Spleen (tissue), 13 donors: ENCODE measurements at places on chromosomes 6 and 20.

DNA sequence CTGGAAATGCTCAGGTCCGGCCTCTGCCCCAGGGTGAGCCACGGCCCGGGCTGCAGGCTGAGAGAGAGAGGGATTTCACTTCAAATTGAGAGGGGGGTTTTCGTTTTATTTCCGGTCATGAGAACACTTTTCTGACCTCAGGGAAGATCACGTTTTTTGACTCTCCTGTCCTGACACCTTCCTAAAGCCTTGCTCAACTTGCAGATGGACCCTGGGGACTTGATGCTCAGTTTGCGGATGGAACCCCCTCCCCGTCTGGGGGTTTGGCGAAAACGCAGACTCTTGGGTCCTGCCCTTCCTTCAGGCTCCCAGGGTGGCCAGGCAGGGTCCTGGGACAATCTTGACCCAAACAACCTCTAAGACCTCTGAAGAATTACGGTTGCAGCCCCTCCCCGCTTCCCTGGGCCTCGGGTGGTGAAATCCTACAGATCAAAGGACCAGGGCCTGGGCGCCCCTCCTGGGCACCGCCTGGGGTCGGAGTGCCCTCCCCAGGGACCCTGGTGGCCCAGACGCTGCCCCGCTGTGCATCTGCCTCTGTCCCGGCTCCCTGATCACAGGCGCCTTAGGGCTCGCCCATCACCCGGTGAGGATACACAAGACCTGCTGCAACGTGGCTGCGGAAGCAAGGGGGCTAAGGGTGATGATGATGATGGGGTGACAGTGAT is 148.2 kb downstream of the ERMARD start:
- DNase-seq = no peak

DNA sequence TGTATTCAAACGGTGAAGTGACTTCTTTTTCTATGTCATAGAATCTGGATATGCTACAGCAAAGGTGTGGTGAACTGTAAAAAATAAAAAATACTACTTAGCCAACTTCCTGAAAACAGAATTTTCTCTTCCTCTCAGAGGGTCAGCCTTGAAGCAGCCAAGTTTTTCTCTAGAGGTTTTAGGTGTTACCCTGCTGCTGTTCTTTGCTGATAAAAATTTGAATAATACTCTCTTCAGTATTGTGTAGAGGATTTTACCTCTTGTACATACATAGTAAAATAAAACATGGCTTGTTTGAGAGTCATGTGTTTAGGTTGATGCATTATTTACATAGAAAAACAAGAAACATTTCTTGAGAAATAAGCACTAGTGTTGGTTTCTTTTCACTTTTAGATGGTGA is 458.4 kb downstream of the TBC1D32 start:
- DNase-seq = no peak

GRCh38 chr6:93644611-93645010 is 225.3 kb upstream of the EPHA7 start:
- no peak for DNase-seq

DNA sequence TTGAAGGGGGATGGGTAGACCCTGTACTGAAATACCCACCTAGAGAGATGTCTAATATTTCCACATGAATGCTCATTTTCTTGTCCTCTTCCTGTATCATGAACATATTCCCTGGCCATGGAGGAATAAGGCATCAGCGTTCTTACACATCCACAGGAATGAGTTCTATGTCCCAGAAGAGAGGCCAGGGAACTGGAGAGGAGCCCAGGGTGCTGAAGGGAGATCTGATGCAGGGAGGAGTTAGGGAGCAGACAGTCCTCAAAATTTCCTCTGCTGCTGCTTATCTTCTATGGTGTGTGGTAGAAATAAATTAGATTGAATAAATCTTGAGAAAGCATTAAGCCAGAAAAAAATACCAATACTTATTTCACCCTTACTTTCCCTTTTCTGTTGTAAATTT is 295.0 kb downstream of the KCNQ5 start:
- no peak for DNase-seq

- DNase-seq = no peak
Measured at GRCh38 chr6:54285595-54285994, 22.6 kb upstream of the TINAG start.

GRCh38 chr20:1225783-1226654 is at the start of gene RAD21L1:
Gene RAD21L1, plus strand, starts transcription at chr20:1226044. Its CDS starts 2,410 bp downstream, at chr20:1228454.
- peak; percentile 92 for DNase-seq

GRCh38 chr20:56572172-56572571 is 39.1 kb downstream of the FAM209B start:
- DNase-seq = no peak

- DNase-seq = no peak
Measured at GRCh38 chr20:45470262-45470931, 844 bp downstream of the WFDC2 start.

DNA sequence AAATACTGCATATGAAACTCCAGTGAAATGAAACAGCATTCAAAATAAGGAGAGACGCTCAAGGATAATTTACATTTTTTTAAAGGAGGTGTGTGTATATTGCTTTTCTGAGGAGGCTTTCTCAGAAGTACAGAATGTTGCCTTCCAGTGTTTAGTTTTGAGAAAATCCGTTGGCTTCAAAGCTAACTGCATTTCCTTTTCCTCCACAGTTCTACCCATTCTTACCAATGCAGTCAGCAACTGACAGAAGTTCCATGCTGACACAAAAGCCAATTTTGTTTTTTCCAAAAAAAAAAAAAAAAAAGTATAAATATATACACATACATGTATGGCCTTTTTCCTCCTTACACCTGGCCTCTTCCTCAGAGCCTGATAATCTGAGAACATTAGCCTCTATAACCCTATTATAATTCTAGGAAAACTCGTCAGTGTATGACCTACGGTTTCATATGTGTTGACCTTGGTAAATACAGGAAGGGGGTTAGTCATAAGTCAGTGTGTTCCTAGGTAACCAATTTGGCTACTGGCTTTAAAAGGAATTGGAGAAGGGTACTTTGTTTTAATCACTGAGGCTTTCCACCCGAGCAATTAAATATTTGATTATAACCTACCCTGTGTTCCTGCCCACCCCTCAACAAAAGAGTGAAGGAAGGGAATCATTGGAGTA is 24.2 kb downstream of the MGME1 start:
- no peak for DNase-seq

DNA sequence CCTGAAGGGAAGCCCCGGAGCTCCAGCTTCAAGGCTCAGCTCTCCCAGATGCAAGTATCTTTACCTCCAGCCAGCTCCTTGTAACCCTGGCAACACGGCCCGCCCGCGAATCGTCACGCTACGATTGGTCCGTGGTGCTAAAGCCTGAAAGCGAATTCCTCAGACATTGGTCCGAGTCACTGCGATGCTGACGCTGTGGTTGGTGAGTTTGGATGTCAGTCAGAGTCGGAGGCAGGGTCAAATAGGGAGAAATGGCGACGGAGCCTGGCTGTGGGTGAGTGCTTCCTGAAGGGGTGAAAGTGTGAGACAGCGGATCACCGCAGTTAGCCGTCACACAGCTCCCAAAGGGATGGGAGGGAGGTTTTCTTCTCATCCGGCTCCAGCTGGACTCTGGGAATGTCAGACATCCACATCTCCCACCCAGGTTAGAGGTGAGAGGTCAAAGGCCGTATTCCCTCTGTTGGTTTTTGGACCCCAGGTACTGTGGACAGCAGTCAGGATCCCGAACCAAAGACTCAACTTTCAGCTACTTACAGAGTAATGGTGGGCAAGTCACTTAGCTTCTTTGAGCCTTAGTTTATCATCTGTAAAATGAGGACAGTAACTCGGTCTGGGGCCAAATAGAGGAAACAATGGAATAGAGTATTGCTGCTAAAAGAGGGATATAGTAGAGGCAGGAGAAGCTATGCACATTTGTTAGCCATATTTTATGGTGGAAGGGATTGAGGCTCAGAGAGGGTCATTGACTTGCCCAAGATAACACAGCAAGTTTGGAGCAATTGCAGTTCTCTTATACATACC is at the start of gene ZSWIM1:
TSS of gene ZSWIM1 (plus strand) at position 240 of the 801 bp plus-strand sequence. CDS start 1,366 bp downstream, outside the sequence.
- peak; percentile 99 for DNase-seq

DNA sequence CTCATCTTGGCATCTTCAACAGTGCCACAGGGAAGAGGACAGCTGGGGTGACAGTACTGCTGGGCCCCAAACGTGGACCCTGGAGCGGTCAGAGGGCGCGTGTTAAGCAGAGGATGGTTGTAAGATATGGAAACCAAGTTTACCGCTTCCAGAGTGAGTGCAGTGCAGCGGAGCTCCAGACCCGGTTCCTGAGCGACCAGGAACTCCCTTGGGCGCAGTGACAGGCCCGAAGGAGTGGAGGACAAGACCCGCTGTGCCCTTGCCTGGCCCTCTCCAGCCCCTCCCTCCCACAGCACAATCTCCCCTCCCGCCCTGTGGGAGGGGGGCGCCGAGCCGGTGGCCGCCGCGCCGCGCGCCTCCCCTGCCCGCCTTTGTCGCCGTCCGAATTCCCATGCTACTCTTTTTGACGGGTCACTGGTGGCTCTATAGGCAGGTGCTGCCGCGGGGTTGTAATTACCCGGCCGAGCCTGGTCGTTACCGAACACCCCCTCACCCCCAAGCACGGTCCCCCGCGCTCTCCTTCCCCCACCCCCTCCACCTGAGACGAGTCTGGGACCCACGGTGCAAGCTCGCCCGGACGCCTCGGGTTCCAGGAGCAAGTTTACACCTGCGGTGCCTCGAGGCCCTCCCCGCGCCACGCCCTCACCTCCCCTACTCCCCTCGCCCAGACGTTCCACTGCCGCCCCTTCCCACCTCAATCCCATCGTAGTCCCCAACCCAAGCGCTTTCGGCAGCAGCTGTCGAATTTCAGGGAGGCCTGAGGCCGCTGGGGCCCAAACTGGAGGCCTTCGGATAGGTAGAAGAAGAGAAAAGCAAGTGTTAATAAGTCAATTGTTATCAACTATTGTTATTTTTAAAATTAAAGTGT is 3.9 kb downstream of the NR2E1 start:
- no peak for DNase-seq

- DNase-seq = no peak
Measured at GRCh38 chr6:94751641-94752329, 825.5 kb upstream of the MANEA start.

DNA sequence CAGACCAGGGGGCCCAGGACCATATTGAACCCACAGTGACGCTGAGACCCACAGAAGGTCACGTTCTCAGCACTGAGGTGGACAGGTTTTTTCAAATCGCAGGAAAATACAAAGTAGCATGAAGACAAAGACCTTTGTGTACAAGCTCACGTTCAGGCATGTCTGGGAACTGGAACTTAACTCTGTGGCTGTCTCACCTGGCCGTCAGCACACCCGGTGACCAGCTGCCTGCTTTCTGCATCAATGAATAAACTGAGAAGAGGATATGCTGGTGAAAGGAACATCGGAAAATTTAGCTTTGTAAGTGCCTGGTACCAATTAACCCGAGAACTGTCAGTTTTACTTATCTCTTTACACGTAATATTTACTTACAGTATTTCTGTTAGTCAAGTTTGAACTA is 36.5 kb downstream of the WDR27 start:
- DNase-seq = no peak

- DNase-seq = no peak
Measured at GRCh38 chr6:105620878-105621277, 218.0 kb upstream of the PREP start.

DNA sequence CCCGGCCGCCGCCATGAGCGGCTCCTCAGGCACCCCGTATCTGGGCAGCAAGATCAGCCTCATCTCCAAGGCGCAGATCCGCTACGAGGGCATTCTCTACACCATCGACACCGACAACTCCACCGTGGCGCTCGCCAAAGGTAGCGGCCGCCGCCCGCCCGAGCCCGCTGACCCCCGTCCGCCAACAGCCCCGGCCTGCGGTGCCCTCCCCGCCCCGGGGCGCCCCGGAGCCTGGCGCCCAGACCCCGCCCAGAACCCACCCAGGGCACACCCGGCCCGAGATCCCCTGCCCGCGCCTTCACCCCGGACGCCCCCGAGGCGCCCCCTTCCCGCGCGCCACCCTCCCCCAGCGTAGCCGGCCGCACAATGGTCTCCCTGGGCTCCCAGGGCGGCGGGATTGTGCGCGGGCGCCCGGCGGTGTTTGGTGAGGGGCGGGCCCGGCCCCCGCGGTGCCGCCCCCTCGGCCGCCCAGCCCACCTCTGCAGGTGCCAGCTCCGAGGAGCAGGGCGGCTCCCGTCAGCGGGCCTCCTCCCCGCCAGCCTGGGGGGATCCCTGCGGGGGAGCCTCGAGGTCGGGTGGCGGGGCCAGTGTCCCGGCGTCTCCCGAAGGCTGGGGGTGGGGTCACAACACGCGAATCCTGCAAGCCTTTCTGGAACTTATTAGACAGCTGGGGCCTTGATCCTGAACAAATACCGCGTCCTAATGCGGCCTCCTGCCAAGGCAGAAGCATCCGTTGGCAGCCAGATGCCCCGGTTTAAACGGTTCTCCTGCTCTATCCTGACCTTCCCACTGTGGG is 577 bp downstream of the LSM14B start:
- DNase-seq = peak; percentile 92

- no peak for DNase-seq
Measured at GRCh38 chr6:51339728-51340127, 521.1 kb downstream of the TFAP2B start.

- no peak for DNase-seq
Measured at GRCh38 chr6:62265906-62266525, 20.0 kb downstream of the KHDRBS2 start.

GRCh38 chr6:34249469-34250261 is 859 bp upstream of the SMIM29 start:
- peak; percentile 50 for DNase-seq

DNA sequence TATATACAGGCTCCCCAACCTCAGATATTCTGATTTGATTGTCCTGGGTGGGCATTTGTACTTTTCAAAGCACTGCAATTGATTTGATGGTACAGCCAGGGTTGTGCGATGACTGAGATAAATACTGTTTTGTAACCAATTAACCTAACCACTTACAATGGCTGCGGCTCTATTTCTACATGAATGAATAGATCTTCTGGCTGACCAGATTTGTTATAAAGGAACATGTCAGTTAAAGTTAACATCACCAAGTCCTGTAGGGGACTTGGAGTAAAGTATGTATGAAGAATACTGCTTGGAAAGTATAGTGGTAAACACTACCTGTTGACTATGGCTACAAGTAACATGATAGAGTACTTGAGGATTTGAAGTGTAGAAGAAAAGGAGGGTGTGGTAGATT is 369.2 kb upstream of the JAG1 start:
- no peak for DNase-seq

DNA sequence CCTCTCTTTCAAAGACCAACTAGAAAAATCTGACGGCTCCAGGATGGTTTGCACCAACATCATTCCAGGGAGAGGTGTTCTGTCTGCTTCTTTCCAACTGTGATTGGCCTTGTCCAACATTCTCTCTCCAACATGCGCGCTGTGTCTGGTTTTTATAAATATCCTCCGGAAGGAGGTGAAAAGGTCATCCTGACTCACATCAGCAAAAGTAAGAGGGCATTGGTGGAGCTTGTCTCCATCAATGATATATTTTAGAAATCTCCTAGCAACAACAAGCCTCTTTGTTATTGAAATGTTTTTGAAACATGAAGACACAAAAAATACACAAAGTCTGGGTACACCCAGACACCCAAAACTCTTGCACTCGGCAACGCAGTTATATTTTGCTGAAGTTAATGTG is 475.3 kb upstream of the JARID2 start:
- no peak for DNase-seq

DNA sequence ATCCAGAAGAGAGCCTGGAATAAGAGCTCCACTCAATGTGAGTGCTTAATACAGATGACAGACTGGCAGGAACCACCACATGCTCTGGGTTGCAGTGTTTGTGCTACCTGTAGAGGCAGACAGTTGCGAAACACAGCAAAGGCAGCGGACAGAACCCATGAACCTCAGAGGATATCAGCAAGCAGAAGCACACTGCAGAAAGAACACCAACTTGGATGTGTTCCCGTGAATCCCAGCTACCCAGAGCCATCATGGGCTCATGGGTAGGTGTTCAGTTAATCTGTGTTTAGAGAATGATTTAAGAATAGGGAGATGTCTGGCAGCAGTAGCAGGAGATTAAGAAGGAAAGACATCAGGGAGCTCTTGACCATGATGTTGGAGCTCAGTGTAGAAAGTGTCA is 133.3 kb upstream of the FOXQ1 start:
- no peak for DNase-seq

GRCh38 chr6:98484696-98485095 is 349.7 kb upstream of the POU3F2 start:
- DNase-seq = no peak
